ENCODE measurements at places on chromosomes 11 and 22.

DNA sequence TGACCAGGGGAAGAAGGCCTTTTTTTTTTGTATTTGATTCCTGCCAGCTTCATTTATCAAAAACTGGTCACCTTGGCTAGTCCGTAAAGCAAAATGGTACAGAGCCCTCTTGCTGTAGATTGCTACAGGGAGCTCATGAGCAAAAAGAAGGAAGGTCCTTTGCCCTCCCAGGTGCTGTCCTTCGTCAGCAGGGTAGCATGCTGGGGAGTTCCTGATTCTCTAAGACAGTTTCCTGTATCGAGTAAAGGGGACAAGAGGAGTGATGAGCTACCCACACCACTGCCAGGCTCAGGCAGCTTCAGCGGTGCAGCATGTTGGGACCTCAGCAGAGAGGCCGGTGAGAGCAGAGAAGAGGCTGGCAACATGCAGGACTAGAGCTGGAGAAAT is 67.8 kb upstream of the CSNK2A3 start:
- DNase-seq = no peak

- no peak for DNase-seq
Measured at GRCh38 chr11:1879342-1879940, 12.3 kb downstream of the PRR33 start.

- no peak for DNase-seq
Measured at GRCh38 chr11:130601141-130601540, 152.7 kb downstream of the ADAMTS15 start.

- DNase-seq = no peak
Measured at GRCh38 chr11:134532921-134533421, 120.9 kb upstream of the B3GAT1 start.

DNA sequence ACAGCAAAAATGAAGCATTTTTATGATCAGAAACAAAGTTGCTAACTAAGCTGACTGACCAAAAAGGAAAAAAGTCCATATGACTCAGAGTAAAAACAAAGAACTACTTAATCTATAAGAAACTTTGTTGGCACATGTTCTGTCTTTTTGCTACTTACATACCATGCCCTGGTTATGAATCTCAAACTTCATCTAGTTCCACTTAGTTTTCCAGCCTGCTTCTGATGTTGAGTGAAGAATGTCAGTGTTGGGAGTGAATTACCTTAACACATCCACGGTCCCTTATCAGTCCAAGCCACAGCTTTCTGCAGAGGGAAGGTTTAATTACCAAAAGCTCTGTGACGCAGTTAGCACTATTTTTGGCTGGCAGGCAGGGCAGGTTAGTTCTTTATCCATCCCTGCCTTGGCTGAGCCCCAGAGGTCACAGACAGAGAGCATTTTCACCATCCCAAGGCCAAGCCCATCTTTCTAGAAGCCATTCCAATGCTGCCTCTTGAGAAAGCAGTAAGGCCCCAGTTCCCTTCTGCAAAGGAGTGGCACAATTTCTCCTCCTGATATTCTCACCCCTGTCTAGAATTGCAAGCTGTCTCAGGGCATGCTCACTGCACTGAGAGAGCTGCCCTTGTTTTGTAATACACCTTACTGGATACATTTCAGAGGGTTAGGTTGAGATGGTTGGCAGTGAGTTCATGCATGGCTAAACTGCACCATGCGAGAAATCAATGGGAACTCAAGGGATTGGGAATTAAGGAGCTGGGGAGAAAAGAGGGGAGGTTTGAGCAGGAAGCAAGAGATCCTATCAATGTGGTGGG is 67.1 kb downstream of the SLC1A2 start:
- DNase-seq = no peak

DNA sequence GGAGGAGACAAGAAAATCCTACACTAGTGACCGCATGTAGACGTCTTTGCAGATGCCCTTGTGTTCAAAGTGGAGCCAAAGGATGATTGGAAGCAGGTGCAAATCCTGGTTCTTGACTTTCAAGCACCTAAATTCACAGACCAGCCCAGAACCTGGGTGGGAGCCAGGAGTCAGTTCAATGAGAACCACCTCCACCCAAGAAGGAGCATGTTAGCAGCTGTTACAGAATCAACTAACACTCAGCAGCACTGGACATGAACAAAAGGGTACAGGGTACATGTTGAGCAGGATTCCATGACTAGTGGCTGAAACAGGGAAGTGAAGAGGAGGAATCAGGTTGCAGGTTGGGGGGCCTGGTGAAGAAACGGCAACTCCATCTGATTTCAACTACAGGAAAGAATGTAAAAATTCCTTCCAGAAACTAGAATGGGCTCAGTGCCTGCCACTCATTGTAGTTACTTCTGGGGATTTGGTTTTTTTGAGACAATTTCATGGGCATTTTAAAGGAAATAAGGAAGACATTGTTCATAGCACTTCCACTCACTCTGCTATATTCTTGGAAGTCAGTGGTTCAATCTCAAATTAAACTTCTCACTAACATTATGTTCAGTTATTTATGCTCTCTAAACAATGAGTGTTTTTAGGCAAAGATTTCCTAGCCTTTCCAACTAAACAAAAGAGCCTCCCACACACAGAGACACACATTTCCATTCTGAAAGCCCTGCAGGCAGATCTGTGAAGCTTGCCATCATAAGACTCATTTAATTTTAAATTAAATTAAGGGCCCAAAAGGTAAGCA is 173.3 kb downstream of the CADM1 start:
- no peak for DNase-seq

DNA sequence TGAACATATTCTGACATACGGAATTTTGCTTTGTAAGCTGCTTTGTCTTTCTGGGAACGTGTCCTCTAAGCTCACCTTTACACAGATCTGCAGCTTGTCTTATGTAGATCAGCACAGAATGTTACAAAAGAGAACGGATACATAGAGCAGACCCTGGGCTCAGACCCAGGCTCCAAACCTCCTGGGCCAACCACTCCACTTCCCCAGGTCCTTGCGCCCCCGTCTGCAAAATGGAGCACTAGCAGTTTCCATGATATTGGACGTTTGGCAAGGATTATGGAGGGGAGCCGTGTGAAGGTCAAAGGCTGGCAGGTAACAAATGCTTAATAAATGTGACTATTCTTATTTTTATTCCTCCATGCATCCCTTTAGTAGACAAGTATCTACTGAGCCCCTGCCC is 358.4 kb downstream of the CTTN start:
- DNase-seq = no peak

DNA sequence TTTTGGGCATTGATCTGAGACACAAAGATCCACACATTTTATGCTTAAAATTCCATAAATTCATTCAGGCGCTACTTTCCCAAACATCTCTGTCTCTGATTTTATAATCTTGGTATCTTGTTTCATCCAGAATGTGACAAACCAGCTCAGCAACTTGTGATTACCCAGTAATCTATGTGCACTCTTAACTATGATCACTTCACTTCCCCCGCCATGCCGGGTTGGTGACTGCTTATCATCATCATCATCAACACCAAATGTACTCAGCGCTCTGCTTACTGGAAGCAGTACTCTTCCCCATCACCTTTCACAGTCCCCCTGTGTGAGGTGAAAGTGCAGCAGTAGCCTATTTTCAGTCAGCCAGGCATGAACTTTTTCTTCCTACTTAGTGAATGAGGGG is 15.2 kb upstream of the MMP7 start:
- no peak for DNase-seq

DNA sequence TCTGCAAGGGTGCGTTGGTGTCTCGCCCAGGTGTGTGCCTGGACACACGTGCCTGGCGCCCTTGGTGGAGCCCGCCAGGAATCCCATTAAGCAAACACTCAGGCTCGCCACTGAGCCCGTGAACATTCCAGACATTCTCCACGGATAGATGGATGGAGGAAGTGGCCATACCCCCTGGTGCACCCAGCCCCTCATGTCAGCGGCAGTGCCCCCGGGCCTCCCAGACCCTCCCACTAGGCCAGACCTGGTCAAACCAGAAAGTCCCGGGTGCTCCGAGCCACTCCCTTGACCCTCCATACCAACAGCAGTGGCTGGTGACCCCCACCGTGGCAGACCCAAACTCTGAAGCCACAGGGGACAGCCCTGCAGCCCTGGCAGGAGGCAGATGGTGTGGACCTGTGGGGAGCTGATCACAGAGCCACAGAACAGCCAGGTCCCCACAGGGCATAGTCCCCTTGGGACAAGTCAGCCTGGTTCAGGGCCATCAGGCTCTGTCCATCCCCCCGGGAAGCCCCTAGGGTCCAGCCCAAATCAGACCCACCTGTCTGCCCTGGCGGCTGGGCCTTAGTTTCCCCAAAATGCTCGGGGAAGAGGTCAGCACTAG is 1.9 kb downstream of the EPS8L2 start:
- DNase-seq = no peak

DNA sequence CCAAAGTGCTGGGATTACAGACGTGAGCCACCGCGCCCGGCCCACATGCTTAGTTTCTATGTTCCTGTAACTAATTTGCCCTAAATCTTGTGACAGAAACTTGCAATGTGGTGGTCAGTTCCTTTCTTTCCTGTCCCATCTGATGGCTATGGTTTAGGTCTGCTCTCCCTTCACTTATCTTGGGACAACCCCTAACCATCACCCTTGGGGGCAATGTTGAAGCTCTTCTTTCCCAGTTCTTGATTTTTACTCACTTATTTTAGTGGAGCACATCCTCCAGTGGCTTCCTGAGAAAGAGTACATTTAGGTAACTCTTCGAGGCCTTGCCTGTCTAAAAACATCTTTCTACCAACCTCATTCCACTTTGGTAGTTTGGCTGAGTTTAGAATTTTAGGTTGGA is 7.3 kb downstream of the SREBF2 start:
- no peak for DNase-seq

- DNase-seq = no peak
Measured at GRCh38 chr11:134393638-134394037, 18.4 kb downstream of the B3GAT1 start.

GRCh38 chr11:28759311-28759710 is 651.1 kb downstream of the METTL15 start:
- DNase-seq = no peak

- DNase-seq = no peak
Measured at GRCh38 chr11:124982043-124982442, 28.0 kb downstream of the CCDC15 start.

DNA sequence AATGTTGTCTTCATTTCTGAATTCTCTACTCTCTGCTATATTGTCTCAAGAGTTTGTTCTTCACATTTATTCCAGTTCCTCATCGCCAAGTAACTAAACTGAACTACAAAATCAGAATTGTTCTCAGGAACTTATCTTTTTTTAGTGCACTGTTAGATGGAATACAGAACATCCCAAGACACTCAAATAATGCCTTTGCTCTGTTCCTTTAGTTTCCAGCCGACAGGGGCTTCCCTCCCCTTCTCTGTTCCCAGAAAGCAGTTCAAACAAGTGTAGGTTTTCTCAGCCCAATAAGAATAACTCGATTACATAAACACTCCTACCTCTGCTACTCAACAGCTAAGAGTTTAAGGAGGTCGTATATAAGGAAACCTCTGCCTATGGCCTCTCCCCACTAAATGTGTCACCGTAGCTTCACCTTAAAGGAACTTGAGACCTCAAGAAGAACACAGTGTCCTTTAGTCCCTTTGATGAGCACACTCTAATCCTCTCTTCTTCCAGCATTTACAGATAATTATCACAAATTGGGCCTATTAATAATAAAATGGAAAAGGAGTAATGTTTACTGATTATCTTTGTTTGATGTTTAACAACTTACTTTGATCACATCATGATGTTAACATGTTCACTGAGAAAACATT is 6.9 kb downstream of the POU2AF3 start:
- no peak for DNase-seq

DNA sequence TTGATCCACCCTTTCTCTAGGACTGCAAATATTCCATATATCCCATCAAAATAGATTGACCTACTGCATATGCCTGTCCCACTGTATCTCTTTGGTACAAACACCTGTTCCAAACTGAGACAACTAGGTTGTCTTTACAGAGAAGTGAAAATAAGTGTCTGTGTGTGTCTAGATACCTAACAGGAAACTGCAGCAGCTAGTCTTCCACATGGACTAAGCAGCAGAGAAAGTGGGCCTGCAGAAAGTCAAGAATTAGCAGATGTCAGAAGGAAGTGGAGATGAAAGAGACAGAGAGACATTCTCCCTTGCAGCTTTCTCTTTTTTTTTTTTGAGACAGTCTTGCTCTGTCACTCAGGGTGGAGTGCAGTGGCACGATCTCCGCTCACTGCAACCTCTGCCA is 3.9 kb upstream of the RAB39A start:
- DNase-seq = no peak

Data from NCI-H1930 (cell line).